ENCODE measurements at places on chromosomes 13 and 19. TPM values are rescaled to one million over a fixed set of nuclear protein-coding genes. Genes with fewer than 3 reads are reported as not detected.

Gene CXCL17
- not detected for total RNA-seq

Gene DAND5
- not detected for total RNA-seq

Gene GCDH
- 14.6 TPM for total RNA-seq

Gene ZNF850
- 5.1 TPM for total RNA-seq

DNA sequence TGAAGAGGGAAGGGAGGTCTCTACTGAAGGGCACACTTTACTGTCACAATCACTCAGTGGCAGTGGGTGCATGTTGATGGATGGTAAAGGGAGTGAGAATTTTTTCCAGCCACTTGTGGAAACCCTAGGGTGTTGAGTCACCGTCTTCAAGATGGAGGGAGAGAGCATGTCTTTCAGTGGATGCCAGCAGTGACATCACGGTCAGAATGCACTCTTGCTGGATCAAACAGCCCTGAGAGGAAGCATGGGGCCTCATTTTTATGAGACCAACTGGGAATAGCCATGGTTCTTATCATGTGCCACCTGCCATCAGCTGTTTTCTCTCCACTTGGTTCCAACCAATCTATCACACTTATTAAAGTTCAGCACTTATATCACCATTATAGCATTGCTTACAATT lies 182.5 kb downstream of the KCNRG start:
- no peak for DNase-seq

DNA sequence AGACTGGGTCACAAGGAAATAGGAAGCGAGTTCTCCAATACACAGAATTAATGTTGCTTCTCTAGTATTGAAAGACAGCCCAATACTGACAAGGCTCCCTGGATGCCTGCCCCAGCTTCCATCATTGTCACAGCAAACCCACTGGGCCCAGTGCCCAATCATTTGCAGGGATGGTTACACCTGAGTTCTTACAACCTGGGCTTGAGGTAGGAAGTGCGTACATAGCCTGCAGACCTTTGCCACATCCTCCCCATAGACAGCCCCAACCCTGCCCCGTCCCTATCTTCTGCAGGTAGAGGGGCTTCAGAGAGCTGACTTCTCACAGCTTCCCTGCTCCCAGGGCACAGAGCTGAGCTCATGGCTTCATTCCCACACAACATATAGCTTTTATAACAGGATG lies 108.1 kb upstream of the UBL3 start:
- DNase-seq, result no peak

All from posterior vena cava (tissue), 2 donors.